Upper lobe of right lung (tissue), 1 donor: ENCODE measurements at places on chromosomes 7 and 10. TPM values are rescaled to one million over a fixed set of nuclear protein-coding genes. Genes with fewer than 3 reads are reported as not detected.

DYDC2 gene
- not detected for total RNA-seq

PIK3AP1 gene
- 65.2 TPM for total RNA-seq

SEMA3A gene
- total RNA-seq = 12.0 TPM

GOLGA7B gene
- 0.98 TPM for total RNA-seq

COL17A1 gene
- total RNA-seq = 1.5 TPM

CXCL12 gene
- total RNA-seq = 40.8 TPM

GPR15LG gene
- not detected for total RNA-seq

TMEM196 gene
- total RNA-seq = not detected

DNA2 gene
- 5.2 TPM for total RNA-seq

NEUROD6 gene
- not detected for total RNA-seq

AKR1D1 gene
- total RNA-seq = not detected

PAPOLB gene
- 0.38 TPM for total RNA-seq

WASHC2C gene
- total RNA-seq = 62.0 TPM

CTBP2 gene
- 66.7 TPM for total RNA-seq

FEZF1 gene
- not detected for total RNA-seq

TMEM270 gene
- total RNA-seq = not detected

MOGAT3 gene
- total RNA-seq = not detected

PNLIP gene
- total RNA-seq = not detected

DGKB gene
- total RNA-seq = not detected

KAT6B gene
- total RNA-seq = 45.4 TPM

SH2D4B gene
- total RNA-seq = 0.43 TPM

PON1 gene
- total RNA-seq = 0.49 TPM

RHOBTB1 gene
- total RNA-seq = 14.5 TPM

ANKRD2 gene
- 0.98 TPM for total RNA-seq

COX15 gene
- 32.2 TPM for total RNA-seq

RSPH10B2 gene
- not detected for total RNA-seq

SPDYE5 gene
- not detected for total RNA-seq

MYPN gene
- total RNA-seq = not detected

NODAL gene
- total RNA-seq = not detected

CC2D2B gene
- 2.8 TPM for total RNA-seq

GRM8 gene
- total RNA-seq = not detected

BLNK gene
- total RNA-seq = 8.8 TPM

INSYN2A gene
- 0.14 TPM for total RNA-seq

SORCS1 gene
- 0.23 TPM for total RNA-seq

ACSL5 gene
- total RNA-seq = 79.1 TPM

CLRN3 gene
- total RNA-seq = not detected

PIP gene
- not detected for total RNA-seq

HMX3 gene
- not detected for total RNA-seq

UCMA gene
- not detected for total RNA-seq

HOXA7 gene
- 2.9 TPM for total RNA-seq

SLC26A3 gene
- not detected for total RNA-seq

TFPI2 gene
- total RNA-seq = 7.1 TPM

SERPINE1 gene
- total RNA-seq = 13.7 TPM

EVX1 gene
- total RNA-seq = not detected

GATA3 gene
- total RNA-seq = 3.2 TPM

CLCN1 gene
- total RNA-seq = not detected

OR2A12 gene
- total RNA-seq = not detected

CPA2 gene
- total RNA-seq = not detected

SLC37A3 gene
- total RNA-seq = 35.2 TPM

CAPZA2 gene
- 249 TPM for total RNA-seq

ZNF786 gene
- total RNA-seq = 5.6 TPM

ZNF467 gene
- 35.3 TPM for total RNA-seq

PDZD7 gene
- 1.6 TPM for total RNA-seq

TMEM176B gene
- 68.2 TPM for total RNA-seq

IL2RA gene
- 4.3 TPM for total RNA-seq

GRM3 gene
- not detected for total RNA-seq

AKR1C8 gene
- 0.55 TPM for total RNA-seq

TMEM236 gene
- total RNA-seq = 5.0 TPM
